Suppressor macrophage treated with lipopolysaccharide for 1 hour (primary cell): ENCODE measurements at places on chromosomes 6 and 20.
A peak's percentile ranks its signal among the peaks of the same experiment; 100 is the strongest.

DNA sequence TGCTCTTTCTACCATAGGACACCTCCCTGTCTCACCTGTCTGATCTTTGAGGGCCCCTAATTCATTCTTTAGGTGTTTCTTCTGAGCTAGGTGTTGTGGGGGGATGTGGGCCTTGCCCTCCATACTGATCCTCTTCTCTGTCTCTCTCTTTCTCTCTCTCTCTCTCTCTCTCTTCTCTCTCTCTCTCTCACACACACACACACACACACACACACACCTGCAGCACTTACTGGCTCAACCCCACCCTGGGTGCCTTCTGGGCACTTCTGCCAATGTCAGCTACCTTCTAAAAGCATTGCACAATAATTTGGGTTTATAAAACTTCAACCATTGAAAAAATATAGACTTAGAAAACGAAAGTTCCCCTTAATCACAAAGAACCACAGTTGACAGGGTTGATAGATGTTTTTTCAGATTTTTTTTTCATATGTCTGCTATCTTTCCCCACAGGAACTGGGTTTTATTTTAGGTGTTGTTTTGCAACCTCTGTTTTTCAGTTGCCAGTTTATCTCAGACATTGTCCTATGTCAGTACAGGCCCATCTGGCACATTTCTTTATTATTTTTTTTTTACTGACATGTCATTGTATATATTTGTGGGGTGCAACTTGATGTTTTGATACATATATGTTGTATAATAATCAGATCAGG is 28.1 kb downstream of the PKIG start:
- DNase-seq, result no peak

- no peak for DNase-seq
These were observed 45.6 kb upstream of the MRPS10 start for GRCh38 chr6:42263165-42263728.

DNA sequence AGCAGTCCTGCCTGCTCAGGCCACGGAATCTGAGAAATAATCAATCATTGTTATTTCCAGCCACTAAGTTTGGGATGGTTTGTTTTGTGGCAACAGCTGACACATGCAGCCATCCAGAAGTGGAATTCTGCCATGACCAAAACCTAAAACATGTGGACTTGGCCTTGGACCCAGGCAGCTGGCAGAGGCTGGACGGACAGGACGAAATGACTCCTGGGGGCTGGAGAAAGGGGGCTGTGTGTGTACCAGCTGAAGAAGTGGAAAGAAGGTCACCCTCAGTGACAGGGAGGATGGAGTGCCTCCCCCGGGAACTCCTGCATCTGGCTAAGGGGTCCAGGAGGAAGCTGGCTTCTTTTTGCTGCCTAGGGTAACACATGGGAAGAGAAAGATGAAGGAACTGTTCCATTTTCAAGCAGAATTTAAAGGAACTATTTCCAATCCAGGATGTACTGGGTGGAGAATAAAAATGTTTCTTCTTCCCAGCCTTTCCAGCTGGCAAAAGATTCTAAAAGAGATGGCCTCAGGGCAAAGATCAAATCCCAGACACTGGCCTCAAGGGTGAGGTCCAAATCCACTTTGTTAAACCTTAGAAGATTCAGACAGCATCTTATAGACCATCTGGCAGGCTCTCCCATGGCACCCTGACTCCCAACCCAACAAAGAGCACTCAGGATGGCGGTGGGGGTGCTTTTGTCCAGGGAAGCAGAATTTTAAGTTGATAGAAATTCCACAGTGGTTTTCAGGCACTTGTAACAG is 14.3 kb downstream of the SERPINB6 start:
- DNase-seq, result no peak

DNA sequence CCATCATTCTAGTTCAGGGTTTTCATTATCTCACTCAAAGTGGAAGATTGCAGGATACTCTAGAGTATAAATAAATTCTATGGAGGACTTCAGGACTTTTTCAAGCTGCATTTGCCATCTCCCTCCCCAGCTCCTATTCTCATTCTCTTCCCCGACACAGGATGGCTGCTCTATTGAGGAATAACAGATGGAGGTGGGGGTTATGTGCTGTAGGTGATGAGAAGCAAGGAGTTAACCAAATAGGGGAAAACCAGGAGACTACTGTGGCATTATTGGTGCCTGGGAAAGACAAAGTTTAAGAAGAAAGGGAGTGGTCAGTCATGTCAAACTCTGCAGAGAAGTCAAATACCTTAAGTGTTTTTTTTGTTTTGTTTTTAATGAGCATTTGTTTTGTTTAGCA is 109.3 kb downstream of the GRIK2 start:
- no peak for DNase-seq

GRCh38 chr20:17614812-17615644 is 45.2 kb downstream of the DSTN start:
- no peak for DNase-seq

- no peak for DNase-seq
These were observed 8.5 kb upstream of the TRIM40 start for GRCh38 chr6:30127238-30128093.

DNA sequence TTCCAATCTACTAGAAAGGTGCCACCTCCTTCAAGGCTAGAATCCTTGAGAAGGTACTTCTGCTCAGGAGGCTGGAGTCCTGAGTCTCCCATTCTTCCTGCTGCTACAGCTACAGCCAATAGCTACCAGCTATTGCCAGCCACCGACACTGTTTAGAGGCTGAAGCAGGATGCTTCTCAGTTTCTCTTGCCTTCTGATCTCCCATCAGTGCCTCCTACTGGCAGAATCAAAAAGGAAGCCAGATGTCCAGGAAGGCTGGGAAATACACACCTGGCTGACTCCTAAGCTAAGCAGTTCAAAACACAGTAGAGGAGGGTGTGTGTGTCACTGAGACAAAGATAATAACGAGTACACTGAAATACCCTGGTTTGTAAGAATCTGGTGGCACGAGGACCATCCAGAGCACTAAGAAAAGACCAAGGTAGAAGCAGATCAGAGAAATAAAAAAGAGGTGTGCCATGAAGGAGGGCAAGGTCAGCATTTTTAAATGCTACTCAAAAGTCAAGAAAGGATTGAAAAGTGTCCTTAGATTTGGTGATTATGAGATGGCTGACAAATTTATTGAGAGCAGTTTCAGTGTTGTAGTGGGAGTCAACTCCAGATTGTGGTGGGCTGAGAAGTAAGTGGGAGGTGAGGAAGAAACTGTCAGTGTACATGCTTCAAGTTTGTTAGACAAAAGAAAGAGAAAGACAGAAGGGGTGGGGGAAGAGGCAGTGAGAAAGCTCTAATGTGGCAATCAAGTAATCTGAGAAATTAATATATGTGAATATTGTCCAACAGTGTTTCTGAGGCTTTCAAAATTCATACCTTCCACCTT is 2.3 kb upstream of the HLA-DMA start:
- DNase-seq, result no peak

DNA sequence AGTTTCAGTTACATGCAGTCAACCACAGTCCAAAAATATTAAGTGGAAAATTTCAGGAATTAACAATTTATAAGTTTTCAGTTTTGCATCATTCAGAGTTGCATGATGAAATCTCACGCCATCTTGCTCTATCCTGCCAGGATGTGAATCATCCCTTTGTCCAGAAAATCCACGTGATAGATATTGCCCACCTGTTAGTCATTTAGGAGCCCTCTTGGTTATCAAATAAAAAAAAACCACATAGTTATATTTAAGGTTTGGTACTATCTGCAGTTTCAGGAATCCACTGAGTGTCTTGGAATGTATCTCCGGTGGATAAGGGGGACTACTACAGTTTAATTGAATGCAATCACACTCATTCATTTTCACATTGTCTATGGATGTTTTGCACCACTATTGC is 1249.0 kb upstream of the CITED2 start:
- no peak for DNase-seq

- no peak for DNase-seq
These were observed 198.9 kb downstream of the CLIC5 start for GRCh38 chr6:45816674-45817297.

DNA sequence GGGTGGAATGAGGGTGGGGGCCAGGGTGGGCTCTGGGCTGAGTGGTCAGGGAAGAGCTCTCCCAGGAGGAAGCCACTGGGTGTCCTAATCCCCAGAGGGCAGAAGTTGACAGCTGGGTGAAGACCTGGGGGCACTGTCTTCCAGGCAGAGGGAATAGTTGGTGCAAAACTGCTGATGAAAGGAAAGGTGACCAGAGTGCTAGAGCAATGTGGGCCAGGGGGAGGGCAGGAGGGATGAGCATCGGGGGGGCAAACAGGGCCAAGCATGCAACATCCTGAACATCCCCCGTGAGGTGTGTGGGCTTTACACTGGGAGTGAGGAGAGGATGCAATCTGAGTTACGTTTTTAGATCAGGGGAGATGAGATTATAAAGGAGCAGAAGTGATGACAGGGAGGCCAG is 97.8 kb downstream of the NOL4L start:
- DNase-seq, result no peak

- DNase-seq, result no peak
These were observed 52.0 kb upstream of the TFB1M start for GRCh38 chr6:155366325-155366724.

DNA sequence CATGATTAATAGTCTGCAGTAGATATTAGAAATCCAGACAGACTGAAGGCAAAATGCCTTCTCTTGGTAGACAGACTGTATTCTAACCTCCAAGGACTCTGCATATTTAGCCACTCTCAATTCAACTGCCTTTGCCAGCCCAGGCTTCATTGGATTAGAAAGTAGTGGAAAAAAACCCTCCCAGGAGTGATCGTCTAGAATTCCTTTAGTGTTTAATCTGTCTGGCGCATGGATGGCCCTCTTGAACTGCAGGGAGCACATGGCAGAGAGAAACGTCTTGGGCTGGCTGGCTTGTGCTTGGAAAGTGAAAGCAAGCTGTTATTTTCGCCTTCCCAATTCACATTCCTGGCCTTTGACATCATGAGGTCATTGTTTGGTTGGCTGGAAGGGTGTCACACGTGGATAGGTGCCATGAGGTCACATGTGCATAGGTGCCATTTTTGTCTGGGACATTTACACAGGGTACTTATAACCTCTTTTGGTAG is 30.9 kb upstream of the NEDD9 start:
- no peak for DNase-seq

GRCh38 chr20:38164069-38164468 is 1.0 kb downstream of the TGM2 start:
- DNase-seq, result no peak

- no peak for DNase-seq
These were observed 260.8 kb downstream of the FARS2 start for GRCh38 chr6:5522147-5522546.

DNA sequence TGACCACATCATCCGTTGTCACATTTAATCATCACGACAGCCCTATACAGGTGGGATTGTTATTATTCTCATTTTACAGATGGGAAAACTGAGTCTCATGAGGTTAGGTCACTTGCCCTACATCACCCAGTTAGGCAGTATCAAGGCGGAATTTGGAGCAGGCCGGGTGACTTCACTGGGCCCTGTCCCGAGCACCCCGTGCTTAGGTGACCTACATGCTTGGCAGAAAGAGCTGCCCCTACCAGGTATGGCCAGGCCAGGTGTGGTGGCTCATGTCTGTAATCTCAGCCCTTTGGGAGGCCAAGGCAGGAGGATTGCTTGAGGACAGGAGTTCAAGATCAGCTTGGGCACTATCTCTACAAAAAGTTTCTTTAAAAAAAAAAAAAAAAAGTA is 44.0 kb downstream of the RIN2 start:
- DNase-seq, result no peak

DNA sequence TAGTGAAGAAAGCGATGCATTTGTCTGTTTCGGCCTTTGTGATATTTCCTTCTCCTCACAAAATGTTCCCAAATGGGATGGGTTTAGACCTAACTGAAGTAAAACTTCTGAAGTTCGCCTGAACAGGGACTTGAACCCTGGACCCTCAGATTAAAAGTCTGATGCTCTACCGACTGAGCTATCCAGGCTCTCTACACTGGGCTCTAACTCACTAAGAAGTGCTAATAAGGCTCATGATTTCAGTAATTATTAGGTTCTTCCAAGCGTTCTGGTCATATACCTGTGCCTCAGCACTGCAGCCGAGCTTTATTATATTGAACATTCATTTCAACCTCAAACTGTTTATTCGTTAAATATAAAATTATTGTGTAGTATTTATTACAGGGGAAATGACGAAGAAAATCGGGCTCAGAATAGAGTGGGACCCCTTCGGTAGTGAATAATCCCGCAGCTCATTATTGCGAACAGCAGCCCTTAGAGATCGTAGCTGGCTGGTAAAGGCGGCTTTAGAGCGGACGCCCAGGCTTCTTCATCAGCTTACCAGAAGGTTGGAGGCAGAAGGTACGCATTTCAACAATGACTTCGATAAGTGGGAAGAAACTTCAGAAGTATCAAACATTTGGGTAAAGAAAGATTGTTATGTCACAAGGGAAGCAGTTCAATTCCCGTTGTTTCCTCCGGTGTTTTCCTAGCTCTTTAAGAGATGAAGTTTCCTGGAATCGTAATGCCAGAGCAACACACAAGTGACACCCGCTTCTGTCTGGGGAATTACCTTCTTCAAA is 119.0 kb upstream of the ZNF184 start:
- DNase-seq, result peak; percentile 1

DNA sequence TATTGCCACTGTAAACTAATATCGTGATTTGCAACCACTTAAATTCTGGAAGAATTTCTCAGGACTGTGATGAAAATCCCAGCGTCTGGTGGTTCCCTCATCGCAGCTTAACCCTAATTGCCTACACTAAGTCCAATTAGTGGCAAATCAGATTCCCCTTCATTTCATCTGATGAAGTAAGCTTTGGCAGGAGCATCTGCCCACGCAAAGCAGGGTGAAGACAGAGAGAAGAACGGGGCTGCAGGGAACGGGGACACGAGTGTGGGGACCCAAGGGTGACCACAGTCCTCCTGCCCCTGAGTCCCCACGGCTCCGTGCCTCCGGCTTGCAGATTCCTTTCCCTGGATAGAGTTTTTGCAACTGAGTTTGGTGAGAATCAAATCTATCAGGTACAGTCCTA is 159.5 kb downstream of the LY86 start:
- DNase-seq, result no peak

DNA sequence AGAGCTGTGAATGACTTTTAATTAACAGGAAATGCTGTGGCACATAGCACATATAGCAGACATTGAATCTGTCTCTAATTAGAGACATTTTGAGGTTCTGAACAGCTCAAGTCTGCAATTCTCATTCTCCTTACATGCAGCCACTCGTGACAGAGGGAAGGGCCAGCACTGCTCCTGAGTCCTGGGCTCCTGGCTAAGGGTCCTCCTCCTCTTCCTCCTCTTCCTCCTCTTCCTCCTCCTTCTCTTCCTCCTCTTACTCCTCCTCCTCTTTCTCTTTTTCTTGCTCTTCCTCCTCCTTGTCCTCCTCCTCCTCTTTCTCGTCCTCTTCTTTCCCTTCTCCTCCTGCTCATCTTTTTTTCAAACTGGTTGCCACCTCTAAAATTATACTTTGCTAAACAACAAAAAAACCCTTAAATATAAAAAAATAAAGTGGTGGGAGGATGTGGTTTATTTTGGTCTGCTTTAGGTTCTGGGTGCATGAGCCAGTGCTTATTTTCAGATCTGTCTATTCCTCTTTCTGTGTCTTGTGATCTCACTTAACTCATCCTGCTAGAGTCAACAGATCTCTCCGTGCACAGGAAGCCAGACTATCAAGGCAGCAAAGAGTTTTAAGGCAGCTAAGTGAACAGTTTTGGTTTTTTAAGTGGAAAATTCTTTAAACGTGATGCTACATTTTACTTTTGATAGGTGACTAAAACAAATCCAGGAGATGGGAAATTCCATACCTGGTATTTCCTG is 159.3 kb downstream of the CD83 start:
- peak; percentile 87 for DNase-seq
